NCI-H187 (cell line): ENCODE measurements at places on chromosomes 5 and 9.

- no peak for DNase-seq
Measured at GRCh38 chr5:97046270-97046982, 96.0 kb downstream of the LIX1 start.

DNA sequence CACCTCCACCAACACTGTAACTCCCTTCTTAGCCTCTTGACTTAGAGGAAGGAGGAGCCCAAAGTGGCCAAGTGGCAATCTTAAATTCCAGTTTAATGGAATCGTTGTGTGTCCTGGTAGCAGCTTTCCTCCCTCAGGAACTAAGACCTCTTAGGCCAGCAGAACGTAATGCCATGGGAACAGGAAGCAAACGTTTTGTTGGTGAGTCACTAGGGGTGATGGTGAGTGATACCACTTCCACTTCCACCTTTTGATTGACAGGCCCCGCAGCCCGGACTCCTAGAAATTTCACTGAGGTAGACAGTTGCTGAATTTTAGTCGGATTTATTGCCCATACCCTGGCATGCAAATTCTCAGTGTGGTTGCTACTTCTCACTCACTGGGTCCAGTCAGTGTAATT is 94.2 kb upstream of the FBN2 start:
- DNase-seq = no peak

- no peak for DNase-seq
Measured at GRCh38 chr5:169944115-169944514, 36.2 kb downstream of the INSYN2B start.

GRCh38 chr5:2381070-2381469 is 370.4 kb downstream of the IRX2 start:
- DNase-seq = no peak

DNA sequence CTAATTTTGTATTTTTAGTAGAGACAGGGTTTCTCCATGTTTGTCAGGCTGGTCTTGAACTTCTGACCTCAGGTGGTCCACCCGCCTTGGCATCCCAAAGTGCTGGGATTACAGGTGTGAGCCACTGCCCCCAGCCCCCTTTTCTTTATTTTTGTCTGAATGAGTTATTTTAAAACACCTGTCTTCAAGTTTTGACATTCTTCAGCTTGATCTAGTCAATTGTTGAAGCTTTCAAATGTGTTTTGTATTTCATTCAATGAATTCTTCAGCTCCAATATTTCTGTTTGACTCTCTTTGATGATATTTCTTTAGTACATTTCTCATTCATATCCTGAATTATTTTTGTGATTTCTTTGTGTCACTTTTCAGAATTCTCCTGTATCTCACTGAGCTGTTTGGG is 486.2 kb downstream of the DMAC1 start:
- DNase-seq = no peak
